ENCODE measurements at places on chromosomes 12 and 14.

DNA sequence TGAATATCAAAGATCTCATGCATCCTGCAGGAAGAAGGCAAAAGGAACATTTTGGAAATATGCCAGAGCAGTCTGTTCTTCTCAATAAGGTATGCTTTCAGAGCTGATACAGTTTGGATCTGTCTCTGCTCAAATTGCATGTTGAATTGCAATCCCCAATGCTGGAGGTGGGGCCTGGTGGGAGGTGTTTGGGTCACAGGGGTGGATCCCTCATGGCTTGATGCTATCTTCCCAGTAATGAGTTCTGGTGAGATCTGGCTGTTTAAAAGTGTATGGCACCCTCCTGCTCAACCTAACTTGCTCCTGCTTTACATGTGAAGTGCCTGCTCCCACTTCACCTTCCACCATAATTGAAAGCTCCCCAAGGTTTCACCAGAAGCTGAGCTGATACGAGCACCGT, 76.6 kb downstream of the RIN3 start:
- DNase-seq: no peak

DNA sequence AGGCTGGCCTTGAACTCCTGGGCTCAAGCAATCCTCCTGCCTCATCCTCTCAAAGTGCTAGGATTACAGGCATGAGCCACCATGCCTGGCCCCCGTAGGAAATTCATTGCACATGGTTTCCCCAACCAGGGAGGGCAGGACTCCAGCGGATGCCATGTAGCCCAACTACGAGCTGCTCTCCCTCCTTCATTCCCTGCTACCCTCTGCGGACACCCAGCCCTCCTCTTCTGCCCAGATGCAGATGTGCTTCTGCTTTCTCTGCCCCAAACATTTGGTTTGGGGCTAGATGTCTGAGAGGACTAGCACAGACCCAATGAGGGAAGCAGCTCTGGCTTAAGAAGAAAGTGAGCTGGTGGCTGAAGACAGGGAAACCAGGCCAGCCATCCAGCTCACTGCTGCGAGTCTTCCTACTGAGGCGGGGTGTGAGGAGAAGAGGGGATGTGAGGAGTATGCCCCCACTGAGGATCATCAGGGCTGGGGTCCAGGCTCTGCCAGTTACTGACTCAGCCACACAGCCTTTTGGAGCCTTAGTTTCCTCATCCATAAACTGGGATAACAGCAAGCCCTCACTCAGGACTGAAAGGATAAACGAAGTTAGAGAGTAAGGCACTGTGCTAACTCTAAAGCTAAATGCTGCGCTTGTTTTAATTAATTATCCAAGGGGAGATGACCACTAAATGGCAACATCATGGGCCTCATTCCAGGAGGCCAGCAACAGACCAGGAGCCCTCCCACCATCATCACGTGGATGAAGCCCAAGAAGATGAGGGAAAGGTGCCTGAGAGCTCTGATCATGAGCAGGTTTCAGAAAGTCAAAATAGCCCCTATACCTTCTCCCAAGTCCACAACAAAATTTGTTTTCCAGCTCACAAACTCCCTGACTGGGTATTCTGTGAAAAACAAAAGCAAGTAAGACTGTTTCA, 10.9 kb downstream of the CTDSP2 start:
- no peak for DNase-seq

DNA sequence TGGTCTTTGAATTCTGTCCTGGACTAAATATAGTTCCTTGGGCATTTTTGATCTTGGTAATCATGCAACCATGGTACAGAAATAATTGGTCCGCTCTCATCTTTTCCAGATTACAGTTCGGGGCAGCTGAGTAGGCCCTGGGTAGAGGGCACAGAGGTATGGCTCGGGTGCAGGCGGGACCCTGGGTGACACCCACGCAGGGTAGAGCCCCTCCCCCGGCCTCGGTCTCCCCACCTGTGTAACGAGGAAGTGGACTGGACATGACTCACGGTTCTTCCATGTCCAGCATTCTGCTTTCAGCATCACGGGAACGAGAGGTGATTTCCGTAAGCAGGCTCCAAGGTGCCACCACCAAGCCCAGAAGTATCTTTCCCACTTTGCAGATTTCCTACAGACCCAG, 91.0 kb upstream of the DIO3 start:
- DNase-seq: no peak

DNA sequence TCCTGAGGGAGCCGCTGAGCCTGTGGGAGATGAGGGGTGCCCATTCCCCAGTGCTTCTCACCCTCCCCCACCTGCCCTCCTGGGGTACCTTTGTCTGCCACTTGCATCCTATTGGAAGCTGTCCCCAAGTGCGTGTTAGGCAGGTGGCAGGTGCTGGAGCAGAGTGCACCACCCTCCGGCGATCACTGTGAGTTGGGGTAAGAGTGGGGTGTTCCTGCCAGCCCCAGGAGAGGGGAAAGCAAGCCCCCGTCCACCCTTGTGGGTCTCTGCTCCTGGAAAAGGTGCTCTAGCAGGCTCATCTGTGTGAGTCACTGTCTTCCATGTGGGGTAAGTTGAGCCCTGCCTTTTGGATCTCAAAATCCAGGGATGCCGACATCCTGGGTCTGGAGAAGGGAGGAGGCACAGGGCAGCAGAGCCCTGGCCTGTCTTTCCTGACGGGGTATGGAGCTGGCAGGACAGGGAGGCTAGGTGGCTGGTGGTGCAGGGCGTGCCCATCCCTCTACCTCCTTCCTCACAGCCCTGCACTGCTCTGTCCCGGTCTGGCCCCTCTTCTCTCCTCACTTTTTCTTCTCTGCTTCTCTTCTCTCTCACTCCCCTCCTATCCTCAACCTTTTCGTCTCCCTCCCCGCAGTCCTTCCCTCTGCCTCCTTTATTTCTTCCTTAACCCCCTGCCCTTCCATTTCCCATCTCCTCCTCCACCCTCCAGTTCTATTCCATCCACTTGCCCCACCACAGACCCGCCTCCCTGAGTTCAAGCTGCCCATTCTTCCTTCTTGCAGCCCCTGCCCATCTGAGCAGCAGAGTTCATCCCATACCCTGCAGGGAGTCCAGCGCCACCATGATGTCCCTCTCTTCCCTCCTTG, 20.1 kb upstream of the KRT7 start:
- DNase-seq: no peak

DNA sequence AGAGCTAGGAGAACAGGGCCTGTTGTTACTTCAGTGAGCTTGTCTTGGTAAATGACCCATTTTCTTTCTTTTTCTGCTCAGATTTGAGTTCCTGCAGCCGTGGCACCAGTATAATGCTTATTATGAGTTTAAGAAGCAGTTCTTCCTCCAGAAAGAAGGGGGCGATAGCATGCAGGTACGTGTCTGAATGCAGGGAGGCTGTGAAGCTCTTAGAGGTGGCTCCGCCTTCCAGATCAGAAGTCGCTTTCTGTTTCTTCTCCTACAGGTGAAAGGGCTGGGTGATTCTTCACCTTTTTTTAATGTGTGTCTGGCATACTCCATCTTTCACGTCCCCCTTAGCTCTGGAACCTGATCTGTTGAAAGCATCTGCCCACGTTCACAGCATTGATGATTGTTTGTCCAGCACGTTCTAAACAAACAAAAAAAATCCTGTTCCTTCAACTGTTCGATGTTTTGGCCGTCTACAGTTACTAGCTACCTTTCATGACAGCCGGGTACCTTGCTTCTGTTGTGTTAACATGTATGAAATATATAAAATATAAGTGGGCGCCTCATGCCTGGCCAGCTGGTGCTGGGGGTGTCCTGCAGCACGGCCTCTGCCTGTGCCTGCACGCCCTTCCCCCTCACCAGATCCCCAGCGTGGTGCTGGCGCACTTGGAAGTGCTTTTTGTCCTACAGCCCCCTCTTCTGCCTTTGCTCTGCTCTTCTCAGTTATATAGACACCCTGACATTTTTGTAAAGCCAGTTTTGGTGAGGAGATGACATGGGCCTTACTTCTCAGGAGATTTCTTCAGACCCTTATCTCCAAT, 44.6 kb downstream of the SFSWAP start:
- peak; percentile 55 for DNase-seq

DNA sequence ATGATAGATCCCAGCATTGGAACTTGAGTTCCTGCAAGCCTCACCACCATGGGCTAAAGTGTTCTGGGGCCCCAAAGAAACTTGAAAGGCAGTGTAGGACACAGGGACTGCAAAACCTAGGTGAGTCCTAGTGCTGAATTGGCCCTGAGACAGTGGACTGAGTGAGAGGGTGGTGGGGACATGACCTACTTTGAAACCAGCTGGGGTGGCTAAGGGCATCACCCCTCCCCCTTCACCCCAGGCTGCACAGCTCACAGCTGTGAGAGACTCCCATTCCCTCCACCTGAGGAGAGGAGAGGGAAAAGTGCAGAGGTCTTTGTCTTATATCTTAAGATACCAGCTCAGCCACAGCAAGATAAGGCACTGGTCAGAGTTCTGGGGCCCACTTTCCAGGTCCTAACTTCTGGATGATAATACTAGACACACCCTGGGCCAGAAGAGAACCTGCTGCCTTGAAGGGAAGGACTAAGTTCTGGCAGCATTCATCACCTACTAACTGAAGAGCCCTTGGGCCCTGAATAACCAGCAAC, 62.5 kb downstream of the MAPKAPK5 start:
- DNase-seq: no peak

DNA sequence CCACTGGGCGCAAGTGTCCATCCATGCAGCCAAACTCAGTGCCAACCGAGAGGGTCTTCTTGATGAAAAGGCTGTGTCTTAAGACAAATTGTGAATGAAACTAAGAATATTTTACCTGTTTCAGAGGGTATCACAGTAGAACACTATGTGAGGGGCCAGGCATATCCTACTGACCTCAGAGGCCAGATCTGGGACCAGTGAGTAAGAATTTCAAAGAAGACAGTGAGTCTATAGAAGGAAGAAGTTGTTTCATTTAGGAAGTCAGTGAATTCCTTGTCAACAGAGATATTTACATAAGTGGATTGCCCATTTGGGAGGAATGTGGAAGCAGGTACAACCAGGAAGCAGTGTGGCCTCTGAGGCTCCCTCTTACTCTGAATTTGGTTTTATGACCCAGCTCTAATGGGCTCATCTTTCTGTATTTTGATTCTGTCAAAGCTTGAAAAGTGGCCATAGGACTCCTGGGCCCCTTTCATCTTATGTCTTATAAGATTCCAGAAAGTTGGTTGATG, 137.4 kb downstream of the ZNF664 start:
- DNase-seq: no peak

- peak; percentile 14 for DNase-seq
Observed at GRCh38 chr12:97939156-97939555, 476.6 kb downstream of the RMST start.

DNA sequence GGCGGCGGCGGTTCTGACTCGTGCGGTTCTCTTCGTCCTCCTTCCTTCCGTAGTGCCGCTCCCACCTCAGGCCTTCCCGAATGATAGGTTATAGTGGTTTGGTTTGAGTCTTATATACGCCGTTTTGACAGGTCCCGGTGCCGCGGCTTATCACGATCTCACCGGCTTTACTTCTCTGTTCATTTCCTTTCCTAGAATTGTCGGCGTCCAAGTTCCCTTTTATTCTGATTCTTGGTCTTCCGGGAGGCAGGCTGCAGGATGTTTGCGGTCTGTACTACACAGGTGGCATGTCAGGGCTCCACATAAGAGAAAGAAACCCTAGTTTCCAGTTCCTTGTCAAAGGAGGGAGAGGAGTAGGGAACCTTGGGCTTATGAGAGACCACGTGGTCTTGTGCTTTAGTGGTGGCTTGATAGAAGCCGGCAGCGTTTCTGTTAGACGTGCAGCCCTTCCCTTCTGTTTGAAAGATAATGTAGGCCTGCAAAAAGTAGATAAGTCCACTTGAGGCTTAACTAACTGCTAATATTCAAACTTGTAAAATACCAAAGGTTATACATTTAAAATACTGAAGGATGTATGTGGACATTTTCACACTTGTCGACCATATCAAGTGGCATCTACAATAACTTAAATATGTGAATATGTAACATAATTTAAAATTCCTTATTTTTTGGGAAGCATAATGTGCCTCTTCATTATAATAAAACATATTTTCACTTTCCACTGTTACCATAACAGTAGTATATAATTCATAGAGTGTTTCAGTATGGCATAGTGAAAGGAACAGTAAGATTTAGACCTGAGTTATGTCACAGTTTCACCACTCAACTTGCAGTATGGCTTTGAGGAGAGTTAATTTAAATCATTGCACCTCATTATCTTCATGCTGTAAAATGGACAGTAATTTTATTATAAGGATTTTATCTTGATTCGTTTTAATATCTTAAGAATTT, 804 bp downstream of the USP15 start:
- DNase-seq: peak; percentile 17

DNA sequence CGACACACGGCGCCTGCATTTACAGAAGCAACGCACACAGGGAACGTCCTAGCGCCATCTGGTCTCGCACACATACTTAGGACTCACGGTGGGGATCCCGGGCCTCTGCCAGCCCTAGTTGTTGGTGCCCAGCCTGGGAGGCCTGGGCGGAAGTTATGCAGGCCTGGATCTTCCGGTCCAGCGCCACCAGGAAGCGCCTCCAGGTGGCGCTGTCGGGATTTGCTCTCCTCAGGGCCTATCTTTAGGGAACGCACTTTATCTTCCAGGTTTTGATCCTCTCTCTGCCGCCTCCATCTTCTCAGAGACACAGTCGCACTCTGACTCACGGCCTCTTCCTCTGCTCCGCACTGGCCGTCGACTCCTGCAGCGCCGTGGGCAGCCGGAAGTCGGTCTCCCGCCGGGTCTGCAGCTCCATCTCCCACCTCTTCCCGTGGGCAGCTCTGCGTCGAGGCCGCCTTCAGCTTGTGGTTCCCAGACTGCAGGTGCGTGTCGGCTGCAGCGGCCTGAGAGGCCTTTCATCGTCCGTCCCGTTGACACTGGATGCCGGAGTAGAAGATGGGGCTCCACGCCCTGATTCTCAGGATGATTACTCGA, 760.4 kb downstream of the TMEM121 start:
- peak; percentile 72 for DNase-seq

DNA sequence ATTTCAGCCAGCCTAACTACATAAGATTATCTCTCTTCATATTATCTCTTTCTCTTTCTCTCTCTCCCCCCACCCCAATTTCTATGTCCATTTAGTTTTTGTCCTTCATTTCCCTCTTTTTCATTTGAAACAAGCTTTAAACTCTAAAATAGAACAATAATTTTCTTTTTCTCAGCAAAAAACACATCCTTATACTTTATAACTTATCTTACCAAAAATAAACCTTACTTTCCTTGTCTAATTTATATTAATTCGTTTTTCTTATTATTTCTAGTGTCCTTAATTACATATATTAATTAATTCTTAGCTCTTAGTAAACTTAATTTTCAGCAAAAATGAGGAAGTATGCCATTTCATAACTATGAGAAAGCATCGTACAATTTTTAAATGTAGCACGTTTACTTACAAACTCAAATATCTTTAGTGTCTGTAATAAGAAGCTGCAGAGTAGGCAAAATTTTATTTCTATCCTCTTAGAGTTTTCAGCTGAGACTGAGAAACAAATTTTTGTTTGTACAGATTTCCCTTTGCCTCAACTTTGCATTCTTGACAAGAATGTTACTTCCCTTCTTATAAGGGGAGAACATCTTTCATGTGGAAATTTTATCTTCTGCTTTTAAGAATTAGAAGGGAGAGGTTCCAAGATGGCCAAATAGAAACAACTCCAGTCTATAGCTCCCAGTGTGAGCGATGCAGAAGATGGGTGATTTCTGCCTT, 65.1 kb upstream of the ST8SIA1 start:
- DNase-seq: no peak
